ENCODE measurements at places on chromosomes 2 and 18.

GRCh38 chr2:240604291-240604938 is 17.9 kb downstream of the CAPN10 start:
- DNase-seq = no peak

DNA sequence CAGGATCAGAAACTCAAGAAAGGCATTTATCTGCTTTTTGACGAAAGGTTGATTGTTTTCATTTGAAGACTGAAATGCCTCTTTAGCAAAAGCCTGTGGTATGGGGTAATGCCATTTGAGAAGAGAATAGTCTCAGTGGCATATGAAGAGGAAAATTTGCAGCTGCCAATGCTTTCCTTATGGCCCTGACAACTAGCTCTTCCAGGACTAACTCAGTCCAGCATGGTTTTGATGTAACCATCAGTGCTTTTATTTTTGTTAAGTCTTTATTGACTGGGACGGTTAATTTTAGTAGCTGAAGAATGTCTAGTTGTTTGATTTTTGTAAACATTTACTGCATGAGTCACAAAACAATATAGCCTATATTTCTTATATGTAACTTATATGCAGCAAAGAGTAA is 158.4 kb downstream of the LNPK start:
- no peak for DNase-seq

DNA sequence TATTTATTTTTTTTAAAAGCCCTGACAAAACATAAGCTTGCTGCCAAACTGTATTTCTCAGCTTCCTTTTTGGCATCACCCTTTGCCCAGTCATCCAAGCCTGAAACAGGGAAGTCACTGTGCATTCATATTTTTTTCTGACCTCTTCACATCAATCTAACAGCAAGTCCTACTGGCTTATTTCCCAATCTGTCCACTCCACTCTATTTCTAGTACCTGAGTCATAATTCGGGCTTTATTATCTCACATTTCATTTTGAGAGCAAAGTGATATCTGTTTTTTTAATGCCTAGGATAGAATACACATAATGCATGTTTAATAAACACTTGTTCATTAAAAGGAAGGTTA is 5.1 kb downstream of the HNMT start:
- no peak for DNase-seq

DNA sequence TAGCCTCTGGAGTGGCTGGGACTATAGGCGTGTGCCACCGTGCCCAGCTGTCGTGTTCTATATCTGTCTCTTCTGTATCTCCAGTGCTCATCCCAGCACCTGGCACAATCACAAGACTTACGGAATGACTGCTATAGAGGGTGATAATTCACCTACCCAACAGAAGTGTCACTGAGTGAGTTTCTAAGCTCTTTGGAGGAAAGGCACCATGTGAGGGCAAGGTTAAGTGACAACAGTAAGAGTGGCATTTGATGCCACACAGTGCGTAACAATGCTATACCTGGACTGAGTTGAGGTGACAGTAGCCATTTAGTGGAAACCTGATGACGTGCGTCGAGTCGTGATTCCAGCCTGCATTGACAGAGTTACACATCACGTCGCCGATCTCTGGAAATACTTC is 89.0 kb downstream of the KCTD1 start:
- no peak for DNase-seq

DNA sequence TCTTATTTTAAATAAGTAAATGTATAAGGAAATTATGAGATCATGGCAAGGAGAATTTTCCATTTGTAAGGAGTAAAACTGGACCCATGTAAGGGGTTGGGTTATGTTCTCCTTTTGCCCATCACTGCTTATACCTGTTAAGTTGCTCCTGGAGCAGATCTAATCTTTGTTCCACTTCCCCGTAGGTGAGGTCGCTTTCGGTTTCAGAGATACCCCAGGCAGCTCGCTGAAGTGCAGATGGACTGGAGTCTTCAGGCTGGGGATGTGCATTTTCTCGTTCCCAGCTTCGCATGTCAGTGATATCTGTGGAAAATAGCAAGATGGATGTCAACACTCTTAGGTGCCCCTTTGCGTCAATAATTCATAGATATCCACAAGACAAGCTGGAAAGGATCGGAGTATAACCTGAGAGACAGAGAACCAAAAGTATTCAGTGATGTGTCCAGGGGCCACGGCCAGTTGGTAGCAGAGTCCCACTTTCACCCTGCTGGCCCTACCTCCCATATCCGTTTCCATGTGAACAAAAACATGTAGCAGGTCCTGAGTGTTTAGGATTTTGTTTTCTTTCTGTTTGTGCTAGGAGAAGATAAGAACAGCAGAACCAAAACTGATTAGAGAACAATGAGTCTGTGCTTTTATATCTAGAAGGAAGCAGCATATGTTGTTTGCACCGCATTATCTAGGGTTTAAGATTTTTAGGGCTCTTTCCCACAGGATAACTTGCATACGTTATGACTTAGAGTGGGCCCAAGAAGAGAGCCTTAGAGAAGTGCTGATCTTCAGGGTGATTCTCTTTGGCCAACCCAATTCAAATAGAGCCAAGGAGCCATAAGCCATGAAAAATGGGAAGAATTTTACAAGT is 36.0 kb downstream of the GCA start:
- DNase-seq = no peak

DNA sequence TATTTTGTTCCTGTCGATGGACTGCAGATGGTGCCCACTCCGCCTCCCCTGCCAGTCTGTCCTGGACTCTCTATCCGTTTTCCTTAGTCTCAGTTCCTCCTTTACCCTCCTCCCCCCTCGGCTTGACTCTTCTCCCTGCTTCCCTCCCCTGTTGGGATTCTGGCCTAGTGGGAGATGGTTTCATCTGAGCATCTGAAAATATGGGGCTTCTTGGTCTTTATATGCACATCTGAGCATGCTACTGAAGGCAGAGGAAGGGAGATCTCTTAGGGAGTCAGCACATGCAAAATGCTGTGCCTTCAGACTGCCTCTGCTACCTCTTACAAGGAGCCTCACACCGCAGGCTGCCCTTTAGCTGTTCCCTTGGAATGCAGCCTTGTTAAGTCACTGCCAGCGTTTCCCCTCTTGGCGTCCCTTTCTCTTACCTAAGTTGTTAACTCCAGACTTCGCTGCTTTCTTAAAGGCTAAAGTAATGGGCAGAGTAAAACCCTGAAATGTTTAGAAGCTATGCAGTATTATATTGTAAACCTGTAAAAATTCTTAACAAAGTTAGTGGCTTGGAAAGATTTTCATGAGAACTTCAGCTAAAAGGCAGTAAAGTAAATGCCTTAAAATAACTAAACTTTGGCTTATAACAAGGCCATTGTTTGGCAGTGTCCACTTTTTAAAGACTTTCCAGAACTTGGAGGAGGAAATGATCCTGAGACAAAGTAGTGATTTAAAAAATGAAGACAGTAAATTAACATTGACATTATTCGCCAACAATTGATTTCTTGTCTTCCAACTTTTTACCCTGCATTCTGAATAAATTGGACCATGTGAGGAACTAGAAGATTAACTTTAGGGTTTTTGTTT is 49.8 kb downstream of the LDLRAD4 start:
- no peak for DNase-seq

- DNase-seq = no peak
These were observed 156.0 kb downstream of the SEPTIN10 start for GRCh38 chr2:109457794-109458193.

GRCh38 chr18:50638016-50638883 is 78.4 kb downstream of the MAPK4 start:
- no peak for DNase-seq

DNA sequence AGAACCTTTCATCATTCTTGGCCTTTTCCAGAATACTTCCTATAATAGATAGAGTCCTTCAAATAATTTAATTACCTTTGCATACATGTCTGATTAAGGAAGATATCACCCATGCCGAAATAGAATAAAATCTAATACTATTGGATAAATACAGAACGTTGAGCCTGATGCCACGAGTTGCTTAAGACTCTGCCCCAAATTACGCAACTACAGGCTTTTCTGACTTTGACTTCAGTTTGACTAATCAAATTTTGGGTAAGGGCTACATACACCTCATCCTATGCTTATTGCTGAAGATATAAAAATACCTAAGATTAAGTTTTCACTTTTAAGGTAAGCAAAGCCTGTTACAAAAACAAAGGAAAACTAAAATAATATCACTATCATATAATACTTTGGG is 1065.1 kb upstream of the NRXN1 start:
- DNase-seq = no peak

DNA sequence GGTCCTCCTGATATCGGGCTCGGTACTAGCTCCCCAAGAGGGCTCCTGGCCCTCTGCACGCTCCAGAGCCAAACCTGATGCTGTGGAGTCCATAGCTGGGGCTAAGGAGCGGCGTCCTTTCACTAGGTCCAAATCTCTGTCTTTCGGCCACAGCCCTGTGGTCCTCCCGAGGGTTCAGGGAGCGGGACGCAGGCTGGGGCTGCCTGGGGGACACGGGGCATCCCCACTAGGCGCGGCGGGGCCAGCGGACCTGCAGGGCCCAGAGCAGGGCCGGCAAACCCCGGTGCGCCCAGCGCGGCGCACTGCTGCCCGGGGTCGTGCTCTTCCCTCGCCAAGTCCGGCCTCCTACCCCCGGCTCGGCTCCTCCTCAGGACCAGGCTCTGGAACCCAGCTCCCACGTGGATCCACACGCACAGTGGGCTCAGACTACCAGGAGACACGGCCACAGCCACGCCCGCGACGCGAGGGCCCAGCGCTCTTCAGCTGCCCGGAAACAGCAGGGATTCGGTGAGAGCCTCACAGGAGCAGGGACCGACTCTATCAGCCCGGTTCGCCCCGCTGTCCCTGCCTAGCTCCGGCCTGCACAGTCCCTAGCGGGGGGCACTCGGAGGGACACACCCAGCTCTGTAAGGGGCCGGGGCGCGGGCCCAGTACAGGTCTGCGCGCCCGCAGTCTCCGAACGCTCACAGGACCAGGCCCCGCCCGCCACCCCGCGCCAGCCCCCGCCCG is 593 bp downstream of the ZNF514 start:
- DNase-seq = no peak

DNA sequence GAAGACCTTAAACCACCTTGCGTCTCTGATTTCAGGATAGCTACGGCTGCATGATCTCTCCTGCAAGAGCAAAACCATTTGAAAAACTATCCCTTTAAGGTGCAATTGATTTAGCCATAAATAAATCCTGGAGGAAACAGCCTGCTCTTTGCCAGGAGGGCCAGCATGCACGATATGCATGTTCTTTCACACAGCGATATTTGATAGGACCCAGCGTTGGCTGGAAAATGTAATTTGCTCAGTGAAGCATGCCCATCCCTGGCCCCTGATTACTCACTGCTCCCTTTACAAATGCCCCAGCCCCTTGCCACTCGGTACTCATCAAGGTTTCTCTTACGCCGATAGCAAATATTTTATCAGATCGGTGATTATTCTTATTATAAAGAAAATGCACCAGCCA is 315.4 kb downstream of the CDH2 start:
- DNase-seq = no peak

DNA sequence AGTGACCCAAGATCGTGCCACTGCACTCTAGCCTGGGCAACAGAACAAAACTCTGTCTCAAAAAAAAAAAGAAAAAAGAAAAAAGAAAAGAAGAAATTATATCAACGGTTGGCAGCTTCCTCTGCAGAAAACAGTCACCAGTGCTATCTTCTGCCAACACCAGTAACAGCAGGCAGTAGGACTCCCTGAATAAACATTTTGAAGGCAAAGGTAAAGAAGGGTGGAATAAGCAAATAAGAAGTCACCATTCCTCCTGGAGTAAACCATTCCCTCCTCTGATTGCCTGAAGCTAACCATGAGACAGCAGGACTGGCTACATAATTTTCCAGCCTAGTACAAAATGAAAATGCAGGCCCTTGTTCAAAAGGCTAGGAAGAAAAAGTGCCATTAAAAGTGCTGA is 9.0 kb upstream of the RNF103 start:
- no peak for DNase-seq

DNA sequence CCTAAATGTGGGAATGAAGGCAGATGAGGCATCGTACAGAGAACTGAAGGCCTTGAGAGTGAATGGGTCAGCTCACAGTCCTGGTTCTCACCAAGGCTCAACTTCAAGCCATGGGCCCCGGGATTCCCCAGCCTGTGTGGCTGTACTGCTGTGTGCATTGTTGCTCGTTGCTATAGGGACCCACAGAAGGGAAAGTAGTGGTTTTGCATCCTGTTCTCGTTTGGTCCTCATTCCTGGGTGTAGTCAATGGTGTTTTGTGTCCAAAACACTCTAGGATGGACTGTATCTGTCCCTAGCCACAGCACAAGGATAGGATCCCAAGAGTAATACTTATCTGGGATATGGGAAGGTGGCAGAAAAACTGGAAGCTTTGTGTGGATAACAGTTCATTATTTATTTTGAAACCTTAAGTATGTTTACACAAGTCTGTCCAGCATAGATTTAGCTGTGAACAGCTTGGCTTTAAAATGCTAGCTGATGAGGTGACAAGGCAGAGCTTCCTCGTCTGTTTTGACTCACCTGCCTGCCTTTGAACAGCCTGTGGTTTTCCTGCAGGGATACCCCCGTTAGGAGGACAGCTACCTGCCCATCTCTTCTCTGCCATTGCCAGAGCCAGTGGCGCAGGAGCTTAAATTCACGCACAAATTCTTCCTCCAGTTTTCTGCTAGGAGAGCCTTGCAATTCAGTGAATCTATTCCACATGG is 85.0 kb downstream of the WDSUB1 start:
- no peak for DNase-seq

DNA sequence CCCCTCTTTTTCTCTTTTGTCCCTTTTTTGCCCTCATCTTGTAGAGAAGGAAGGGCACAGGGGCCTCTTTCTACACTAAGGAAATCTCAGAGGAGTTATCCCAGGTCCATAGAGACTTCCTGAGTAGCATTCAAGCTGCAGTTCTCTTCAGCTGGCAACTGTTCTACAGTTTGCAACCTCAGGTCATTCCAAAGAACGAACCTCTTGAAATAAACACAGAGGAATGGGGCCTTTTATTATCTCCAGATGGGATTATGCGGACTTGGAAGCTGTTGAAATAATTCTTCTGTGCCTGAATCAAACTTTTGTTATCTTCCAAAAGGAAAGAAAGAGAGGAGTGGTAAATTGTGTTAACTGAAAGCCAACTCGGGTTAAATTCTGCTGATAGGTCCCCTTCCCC is 31.0 kb upstream of the NFE2L2 start:
- no peak for DNase-seq

All from GM18507 (cell line).